Astrocyte of the spinal cord (primary cell): ENCODE measurements at places on chromosomes 2 and 18.
A peak's percentile ranks its signal among the peaks of the same experiment; 100 is the strongest.

DNA sequence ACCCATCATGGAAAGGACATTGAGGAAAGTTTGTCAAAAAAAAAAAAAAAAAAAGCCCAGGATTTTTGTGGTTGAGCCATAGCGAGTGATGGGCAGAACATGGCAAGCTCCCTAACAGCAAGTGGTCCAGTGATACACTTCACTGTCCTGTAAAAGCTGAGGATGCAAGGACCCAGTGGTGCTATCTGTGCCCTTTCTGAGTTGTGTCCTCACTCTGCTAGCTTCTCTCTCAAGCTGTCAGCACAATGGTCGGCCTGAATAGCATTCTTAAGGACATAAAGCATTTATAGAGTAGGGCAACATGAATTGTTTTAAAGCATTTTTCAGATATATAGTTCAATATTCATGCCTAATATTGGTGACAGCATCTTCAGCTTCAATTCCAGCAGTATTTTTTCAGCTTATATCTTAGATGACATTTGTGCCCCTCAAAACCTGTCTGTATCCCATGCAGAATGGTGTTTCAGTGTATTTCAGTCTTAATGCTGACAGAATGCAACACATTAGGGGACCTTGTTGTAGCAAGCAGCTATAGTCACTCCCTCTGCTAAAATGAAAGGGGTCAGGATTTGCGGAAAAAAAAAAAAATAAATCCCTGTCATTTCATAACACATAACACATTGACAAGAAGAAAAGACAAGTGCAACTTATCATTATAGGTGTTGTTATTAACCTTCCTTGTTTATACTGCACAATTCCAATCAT, 496.7 kb downstream of the THSD7B start:
- no peak for DNase-seq

GRCh38 chr2:98835831-98836385, 100.1 kb downstream of the CRACDL start:
- no peak for DNase-seq

GRCh38 chr2:38509314-38509946, 93.3 kb downstream of the HNRNPLL start:
- DNase-seq: peak; percentile 83

- DNase-seq: no peak
Measured at GRCh38 chr2:49686291-49686690, 532.0 kb upstream of the FSHR start.

DNA sequence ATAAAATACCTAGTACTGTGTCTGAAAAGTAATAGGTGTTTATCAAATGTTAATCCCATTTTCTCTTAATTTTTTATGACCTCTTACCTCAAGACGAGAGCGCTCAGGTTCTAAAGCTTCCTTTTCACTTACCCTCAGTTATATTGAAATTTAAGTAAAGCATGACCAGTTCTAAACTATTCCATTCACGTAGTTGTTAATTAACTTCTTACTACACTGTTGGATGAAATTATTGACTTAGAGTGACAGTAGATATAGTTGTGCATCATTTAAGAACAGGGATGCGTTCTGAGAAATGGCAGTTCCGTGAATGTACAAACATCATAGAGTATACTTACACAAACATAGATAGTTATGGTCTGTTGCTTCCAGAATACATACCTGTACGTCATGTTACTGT, 20.1 kb upstream of the HTR2B start:
- no peak for DNase-seq
